ENCODE measurements at places on chromosomes 13 and 19.

GRCh38 chr13:110643324-110643723, 28.0 kb downstream of the NAXD start:
- DNase-seq, result no peak

DNA sequence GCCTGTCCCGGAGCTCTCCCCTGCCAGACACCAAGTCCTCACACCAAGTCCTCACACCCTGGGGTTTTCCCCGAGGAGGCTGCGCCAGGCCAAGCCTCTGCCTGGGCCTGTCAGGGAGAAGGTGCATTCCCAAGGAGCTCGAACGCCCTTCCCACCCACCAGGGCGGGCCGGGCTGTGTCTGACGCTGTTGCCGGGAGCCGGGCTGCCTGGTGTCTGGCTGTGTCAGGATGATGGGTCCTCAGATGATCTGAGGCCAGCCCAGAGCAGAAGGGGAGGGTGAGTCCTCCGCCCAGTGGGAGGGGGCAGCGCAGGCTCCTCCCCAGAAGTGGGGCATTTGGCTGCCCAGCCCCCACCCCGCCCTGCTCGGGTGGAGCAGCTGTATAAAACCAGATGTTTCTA, 2.3 kb upstream of the HAS1 start:
- DNase-seq, result no peak

DNA sequence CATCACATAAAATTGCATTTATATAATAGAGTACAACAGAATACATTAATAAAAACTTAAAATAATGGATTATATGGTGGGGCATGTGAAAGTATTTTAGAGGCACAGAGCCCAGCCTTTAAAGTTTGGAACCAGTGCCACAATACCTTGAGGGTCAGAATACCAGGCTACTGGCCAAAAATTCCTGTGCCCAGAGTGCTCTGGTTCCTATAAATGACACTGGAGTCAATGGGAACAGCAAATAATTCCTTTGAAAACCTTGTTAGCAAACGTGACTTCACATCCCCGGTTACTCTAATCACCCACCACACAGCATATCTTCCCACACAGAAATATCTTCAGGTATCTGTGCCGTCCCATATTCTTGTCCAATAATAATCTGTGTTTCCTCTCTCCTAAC, 1242.6 kb downstream of the DIAPH3 start:
- no peak for DNase-seq

- no peak for DNase-seq
Measured at GRCh38 chr19:4061683-4062418, 4.8 kb downstream of the ZBTB7A start.

GRCh38 chr13:87259479-87260083, 411.6 kb upstream of the SLITRK5 start:
- no peak for DNase-seq

DNA sequence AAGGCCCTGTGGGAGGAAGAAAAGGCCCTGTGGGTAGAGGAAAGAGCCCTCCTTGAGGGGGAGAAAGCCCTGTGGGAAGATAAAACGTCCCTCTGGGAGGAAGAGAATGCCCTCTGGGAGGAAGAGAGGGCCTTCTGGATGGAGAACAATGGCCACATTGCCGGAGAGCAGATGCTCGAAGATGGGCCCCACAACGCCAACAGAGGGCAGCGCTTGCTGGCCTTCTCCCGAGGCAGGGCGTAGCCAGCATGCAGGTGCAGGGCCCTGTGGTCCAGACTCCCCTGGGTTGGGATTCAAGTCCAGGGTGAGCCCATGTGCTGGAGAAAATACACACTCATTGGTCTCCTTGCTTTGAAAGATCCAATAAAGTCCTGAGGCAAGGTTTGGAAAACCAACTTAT, 4.1 kb downstream of the CCDC70 start:
- DNase-seq, result no peak

GRCh38 chr13:29452773-29453616, 142.5 kb downstream of the SLC7A1 start:
- DNase-seq, result no peak

- DNase-seq, result no peak
Measured at GRCh38 chr19:18430417-18431144, 7.4 kb downstream of the ISYNA1 start.

GRCh38 chr19:13150931-13151604, 857 bp downstream of the IER2 start:
- DNase-seq, result no peak

Measured in stimulated activated CD8-positive, alpha-beta memory T cell treated with anti-CD3 and anti-CD28 coated beads, Interleukin-15, amount 100 ng/mL, for 24 hours (primary cell).